ENCODE measurements at places on chromosomes 3 and 15. TPM values are rescaled to one million over a fixed set of nuclear protein-coding genes. Genes with fewer than 3 reads are reported as not detected.

DNA sequence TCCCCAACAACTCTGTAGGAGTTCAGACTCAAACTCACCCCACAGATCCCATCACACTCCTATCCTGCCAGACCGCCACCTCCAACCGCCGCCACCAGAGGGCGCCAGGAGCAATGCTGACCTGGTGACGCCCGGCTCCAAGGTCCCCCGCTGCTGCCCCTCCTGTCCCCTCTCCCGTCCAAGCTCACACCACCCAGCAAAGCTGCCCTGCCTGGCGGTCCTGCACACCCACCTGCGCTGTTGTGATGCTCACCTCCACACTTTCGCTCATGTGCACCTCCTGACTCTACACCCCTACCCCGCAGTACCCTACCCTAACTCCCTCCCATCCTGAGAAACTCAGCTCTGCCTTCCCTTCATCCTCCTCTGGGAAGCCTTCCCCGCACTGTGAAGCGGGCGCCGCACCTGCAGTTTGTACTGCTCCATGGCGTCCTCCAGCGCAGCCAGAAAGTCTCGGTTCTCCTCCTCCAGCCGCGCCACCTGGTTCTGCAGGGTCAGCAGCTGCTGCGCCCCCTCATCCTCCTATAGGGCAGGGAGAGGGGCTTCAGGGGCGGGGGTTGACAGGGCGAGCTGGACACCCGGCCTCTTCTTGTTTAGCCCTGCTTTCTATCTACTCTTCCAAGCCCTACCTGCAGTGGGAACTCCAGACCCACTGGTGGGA lies 7.9 kb downstream of the KIF7 start:
- DNase-seq = peak; percentile 27

DNA sequence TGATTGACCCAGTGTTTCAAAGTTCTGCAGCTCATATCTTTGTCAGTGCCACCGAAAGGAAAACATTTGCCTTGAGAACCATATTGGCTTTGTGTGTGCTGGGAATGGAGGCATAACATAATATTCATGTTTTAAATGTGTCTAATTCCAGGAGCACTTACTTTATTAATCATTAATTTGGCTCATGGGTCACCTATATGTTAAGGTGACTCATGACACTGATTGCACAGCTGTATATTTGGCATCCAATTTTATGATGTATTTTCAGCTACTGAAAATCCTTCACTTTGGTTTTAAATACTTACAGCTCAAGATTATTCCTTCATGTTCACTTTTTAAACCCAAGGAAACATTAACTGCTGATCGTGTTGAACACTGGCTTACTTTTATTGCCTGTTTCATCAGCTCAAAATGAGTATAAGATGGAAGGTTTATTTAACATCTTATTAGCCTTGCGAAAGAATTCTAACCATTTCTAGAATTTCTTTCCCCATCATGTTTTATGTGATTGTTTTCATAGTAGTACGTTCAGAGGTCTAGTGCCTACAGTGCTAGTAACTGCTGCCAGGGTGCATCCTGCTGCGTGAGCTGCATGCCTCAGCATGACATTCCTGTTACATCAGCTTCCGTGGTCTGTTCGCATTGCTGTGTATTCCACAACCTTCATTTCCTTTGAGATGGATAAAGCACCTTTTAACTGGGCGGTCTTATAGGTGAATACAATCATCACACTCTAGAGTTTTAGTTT lies 63.7 kb downstream of the LRCH3 start:
- no peak for DNase-seq

DNA sequence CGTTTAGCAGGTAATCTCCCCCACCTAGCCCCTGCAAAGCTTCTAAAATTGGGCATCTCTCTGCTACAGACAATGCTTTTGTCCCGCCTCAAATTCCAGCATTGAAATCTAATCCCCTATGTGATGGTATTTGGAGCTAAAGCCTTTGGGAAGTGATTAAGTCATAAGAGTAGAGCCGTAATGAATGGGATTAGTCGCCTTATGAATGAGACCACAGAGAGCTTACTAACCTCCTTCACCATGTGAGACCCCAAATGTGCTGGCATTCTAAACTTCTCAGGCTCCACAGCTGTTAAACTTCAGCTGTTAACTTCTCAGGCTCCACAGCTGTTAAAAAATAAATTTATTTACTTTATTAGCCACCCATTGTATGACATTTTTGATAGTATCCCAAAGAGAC lies 374.2 kb upstream of the BCHE start:
- DNase-seq = no peak

- DNase-seq = no peak
Measured at GRCh38 chr3:58628823-58629562, 37.6 kb downstream of the FAM3D start.

GRCh38 chr3:69710153-69710977 lies 28.9 kb upstream of the MITF start:
- no peak for DNase-seq

The MYLK gene
- polyA plus RNA-seq = not detected

Measured in CD4-positive, alpha-beta memory T cell (primary cell).